Cardiac fibroblast (primary cell): ENCODE measurements at places on chromosomes 7 and 10.

GRCh38 chr10:124301736-124302135 lies 117.0 kb downstream of the OAT start:
- DNase-seq: no peak

GRCh38 chr7:64872351-64873154 lies 30.5 kb upstream of the ZNF273 start:
- no peak for DNase-seq

DNA sequence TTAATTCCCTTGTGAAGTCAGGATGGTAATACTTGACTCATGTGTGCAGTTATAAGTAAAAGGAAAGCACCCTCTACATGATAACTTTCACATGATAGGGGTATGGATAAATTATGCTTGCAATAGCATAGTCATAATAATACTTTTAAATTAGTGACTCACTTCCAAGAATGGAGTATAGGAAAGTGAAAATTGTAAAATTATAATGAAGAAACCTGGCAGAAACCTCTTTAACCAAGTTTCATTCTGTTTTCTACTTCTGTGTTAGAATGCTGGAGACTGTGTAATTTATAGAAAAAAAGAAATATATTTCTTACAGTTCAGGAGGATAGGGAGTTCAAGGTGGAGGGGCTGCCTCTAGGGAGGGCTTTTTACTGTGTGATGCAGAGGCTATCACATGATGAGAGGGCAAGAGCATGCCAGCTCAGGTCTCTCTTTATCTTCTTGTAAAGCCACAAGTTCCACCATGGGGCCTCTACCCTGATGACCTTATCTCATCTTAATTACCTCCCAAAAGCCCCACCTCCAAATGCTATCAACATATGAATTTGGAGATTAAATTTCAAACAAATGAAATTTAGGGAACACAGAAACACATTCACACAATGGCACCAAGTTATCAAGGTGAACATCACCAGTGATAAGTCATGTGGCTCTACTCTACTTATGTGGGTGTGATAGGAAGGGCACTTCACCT lies 43.2 kb downstream of the HDAC9 start:
- DNase-seq: no peak

DNA sequence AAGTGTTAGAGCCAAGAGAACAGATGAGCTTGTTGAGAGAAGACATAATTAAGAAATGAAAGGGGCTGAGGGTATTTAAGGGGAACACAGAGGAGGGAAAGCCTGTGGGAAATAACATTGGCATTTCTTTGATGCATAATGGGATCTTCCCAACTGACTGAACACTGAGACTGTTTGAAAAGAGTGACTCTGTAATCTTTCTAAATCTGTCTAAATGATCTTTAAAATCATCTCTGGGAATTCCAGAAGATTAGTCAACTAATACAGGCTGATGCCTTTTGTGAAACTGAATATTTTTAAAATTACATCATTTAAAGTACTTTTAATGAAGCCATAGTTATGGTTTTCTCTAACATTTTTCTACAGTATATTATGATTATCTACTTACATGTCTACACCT lies 17.4 kb upstream of the SLC35G1 start:
- peak; percentile 25 for DNase-seq

DNA sequence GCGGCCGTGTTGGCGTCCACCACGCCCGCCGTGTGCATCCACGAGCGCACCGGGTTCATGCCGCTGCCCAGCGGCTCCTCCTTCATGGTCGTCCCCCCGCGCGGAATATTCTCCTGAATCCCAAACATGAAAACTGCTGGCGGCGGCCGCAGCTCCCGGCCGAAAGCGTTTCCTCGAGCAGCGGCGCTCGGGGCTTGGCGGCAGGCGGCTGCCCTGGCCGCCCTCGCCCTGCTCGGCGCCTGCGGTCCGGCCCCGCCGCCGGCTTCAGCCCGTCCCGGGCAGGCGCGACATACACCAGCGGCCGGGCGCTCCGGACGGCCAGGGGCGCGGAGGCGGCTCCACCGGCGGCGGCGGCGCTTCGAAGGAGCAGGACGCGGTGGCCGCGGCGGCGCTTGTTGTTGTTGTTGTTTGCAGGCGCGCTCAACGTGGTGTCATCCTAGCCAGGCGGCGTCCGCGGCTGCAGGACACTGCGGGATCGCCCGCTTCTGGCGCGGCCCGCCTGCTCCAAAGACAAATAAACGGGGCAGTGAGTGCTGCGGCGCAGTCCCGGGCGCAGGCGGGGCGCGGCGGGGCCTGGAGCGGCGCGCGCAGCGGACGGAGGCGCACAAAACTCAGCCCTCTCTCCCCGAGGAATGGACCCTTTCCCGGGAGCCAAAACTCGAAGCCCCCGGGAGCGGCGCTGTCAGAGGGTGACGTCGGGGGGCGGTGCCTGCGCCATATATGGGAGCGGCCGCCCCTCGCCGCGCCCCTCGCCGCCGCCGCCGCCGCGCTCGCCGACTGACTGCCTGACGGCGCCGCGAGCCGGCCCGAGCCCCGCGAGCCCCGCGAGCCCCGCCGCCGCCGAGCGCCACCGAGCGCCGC lies at the start of gene EBF3:
Gene EBF3, minus strand, starts transcription at position 634 of the 861 bp plus-strand sequence. Its CDS starts 506 bp downstream, at position 128.
- DNase-seq: peak; percentile 91

DNA sequence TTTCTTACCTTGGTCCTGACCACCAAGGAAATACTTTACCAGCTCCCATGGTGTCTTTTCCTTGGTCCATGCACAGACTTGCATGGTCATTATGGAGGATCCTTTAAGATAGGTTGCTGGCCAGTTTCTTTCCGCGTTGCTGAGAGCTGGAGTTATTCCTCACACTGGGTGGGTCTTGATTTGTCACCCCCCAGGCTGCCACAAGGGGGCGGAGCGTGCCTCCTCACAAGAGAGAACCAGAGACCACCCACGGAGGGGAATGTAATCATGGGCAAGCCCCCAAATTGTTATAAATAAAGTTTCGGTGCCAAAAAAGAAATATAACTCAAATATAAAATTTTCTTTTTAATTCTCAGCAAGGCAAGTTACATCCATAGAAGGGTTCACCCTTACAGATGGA lies 10.5 kb upstream of the TRIM24 start:
- no peak for DNase-seq

- no peak for DNase-seq
Observed at GRCh38 chr7:115582956-115583355, 447.6 kb downstream of the TFEC start.
